HCT116 (cell line): ENCODE measurements at places on chromosomes 6 and 20. TPM values are rescaled to one million over a fixed set of nuclear protein-coding genes. Genes with fewer than 3 reads are reported as not detected.

The RIPOR2 gene
- 0.44 TPM for total RNA-seq

DNA sequence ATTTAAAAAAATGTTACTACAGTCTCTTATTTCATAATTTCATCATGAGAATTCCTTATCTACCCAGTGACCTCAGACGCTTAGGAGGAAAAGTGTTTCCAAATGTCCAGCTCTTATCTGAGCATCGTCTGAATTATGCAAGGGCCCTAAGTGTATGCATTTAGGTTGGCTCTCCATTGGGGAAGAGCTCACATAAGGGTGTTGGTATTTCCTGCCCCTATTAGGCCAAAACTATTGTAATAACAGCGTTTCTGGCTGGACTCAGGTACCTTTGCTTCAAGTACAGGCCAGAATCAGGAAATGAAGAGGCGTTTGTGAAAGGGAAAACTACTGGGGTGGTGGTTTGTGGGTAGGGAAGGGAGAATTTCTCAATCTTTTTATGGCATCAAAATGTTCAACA lies 40.4 kb upstream of the SGK1 start:
- no peak overlapping the region for H3K4me3 ChIP-seq
- peaks cover 9% of the 10 kb centered on the region for H3K4me1 ChIP-seq
- DNase-seq, result no peak

- no peak overlapping the region for H3K4me3 ChIP-seq
- no peaks in the 10 kb centered on the region for H3K4me1 ChIP-seq
- no peak overlapping the region for H3K27ac ChIP-seq
- no peaks in the 10 kb centered on the region for H3K36me3 ChIP-seq
- DNase-seq, result no peak
Observed at GRCh38 chr6:152023613-152024012, 216.1 kb downstream of the ESR1 start.

DNA sequence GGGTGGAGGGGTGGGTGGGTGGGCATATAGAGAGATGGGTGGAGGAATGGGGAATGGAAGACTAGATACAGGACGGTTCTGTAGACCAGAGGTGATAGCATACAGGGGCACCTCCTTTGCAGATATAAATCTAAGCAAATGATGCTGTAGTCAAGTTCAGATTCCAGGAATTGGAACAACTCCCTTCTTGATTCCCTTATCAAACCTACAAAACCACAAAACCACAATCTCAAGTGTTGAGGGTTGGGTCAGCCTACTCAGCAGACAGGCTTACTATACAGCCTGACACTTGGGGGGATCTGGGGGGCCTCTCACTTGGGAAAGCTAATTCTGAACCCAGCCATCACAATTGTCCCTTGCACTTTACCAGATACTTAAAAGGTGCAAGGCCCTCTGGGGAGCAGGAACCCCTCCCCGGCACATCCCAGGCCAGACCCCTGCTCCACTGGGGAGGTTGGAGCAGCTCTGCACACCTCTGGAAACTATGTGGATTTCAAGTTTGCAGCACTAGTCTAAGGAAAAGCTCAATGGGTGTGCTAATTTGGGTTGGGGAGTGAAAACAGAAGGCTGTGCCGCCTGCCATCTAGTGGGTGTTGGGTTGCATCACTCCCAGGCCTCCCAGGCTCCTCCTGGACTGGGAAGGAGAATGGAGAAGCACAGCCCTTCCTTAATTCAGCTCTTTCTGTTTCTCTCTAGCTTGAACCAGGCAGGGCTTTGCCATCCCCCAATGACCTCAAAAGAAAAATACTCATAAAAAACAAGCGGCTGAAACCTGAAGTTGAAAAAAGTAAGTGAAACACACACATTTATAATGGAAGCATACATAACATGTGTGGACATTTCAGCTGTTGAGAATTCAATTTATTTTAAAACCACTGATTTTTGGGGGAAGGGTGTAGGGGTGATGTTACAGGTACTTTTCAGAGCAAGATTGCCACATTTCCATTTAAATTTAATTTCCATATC lies 121.2 kb upstream of the LAMP5 start:
- no peaks in the 10 kb centered on the region for H3K4me1 ChIP-seq
- no peaks in the 10 kb centered on the region for H3K27me3 ChIP-seq
- no peak overlapping the region for H3K4me3 ChIP-seq
- no peaks in the 10 kb centered on the region for H3K36me3 ChIP-seq

- H3K4me1 ChIP-seq, result no peaks in the 10 kb centered on the region
- no peaks in the 10 kb centered on the region for H3K27me3 ChIP-seq
- H3K36me3 ChIP-seq, result no peaks in the 10 kb centered on the region
- DNase-seq, result no peak
- no peak overlapping the region for H3K27ac ChIP-seq
- no peak overlapping the region for H3K4me3 ChIP-seq
Observed at GRCh38 chr6:73857341-73857890, 161.4 kb downstream of the CD109 start.

DNA sequence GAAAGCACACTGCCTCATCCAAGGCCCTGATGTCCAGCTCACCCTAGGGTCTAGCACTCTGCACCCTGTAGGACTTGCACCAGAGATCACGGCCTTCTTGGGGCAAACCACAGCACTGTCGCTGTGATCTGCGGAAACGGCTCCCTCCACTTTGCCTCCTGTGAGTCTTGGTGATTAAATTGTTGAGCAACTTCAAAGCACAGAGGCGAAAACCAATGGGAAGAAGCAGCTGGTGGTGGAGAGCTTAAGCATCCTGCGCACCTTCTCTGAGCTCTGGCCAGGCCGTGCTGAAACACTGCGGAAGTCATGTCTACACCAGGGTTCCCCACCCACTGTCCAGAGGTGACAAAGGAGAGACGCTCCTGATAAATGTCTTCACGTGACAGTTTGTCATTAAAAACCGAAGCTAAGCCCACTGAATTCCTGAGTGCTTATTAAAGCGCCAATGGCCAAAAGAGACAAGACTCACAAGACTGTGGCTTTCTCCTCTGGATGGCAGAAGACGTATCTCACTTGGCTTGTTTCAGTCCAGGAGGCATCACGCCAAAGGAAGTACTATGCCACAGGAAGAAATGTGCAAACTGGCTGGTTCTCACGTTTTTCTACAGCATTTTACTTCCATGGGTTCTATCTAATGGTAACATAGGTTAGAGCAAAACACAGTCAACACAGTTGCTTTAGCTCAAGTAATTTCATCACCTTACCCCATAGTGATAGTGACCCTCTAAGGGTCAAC lies 3.1 kb downstream of the RAMACL start:
- H3K4me3 ChIP-seq, result no peak overlapping the region
- no peaks in the 10 kb centered on the region for H3K27me3 ChIP-seq
- H3K27ac ChIP-seq, result no peak overlapping the region

DNA sequence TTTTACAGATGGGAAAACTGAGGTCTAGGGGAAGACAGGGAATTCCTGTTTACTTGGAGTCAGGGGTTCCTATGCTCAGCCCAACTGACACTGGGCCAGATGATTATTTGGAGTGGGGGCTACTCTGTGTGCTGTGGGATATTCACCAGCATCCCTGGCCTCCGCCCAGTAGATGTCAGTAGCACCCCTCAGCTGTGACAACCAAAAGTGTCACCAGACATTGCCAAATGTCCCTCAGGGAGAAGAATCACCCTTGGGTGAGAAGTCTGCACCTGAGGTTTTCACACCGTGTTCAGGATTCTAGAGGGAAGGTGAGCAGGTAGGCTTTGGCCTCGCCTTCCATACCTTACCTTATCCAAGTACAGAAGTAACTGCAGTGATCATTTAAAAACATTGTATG lies 27.6 kb downstream of the CDH26 start:
- no peak overlapping the region for H3K27ac ChIP-seq
- peaks cover 30% of the 10 kb centered on the region for H3K4me1 ChIP-seq
- no peak overlapping the region for H3K4me3 ChIP-seq
- DNase-seq, result no peak

DNA sequence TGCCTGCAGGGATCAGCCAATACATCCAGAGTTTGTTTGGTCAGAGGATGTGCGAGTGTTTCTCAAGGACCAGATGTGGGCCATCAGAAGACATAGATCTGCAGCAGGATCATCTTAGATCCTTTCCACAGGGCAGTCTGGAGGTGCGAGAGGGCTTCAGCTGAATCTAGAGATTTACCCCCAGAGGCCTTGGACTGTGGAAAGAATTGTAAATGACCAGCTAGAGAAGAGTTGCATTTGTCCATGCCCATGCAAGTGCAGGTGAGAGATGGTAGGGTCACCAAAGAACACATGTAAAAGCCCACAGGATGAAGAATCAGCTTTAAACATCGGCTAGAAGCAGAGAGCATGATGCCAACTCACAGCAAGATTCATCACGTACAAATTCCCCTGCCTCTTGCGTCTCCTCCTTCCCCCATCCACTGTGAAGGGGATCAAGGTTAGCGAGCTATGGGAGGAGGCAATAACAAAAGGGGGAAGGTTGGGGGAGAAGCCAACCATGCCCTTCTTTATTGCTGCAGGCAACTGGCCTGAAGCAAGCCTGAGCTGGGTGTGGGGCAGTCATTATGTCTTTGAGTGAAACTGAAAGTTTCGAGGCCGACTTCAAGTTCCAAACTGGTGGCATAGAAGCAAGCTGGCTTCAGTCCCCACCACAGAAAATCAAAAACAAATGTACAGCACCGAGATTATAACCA lies 83.5 kb downstream of the SCML4 start:
- H3K36me3 ChIP-seq, result no peaks in the 10 kb centered on the region
- no peak overlapping the region for H3K4me3 ChIP-seq
- H3K27me3 ChIP-seq, result peaks cover 15% of the 10 kb centered on the region; the same call in 1 of the 2 replicates
- H3K27ac ChIP-seq, result no peak overlapping the region
- DNase-seq, result no peak
